ENCODE measurements at places on chromosomes 7 and 10. TPM values are rescaled to one million over a fixed set of nuclear protein-coding genes. Genes with fewer than 3 reads are reported as not detected.
A peak's percentile ranks its signal among the peaks of the same experiment; 100 is the strongest.

DNA sequence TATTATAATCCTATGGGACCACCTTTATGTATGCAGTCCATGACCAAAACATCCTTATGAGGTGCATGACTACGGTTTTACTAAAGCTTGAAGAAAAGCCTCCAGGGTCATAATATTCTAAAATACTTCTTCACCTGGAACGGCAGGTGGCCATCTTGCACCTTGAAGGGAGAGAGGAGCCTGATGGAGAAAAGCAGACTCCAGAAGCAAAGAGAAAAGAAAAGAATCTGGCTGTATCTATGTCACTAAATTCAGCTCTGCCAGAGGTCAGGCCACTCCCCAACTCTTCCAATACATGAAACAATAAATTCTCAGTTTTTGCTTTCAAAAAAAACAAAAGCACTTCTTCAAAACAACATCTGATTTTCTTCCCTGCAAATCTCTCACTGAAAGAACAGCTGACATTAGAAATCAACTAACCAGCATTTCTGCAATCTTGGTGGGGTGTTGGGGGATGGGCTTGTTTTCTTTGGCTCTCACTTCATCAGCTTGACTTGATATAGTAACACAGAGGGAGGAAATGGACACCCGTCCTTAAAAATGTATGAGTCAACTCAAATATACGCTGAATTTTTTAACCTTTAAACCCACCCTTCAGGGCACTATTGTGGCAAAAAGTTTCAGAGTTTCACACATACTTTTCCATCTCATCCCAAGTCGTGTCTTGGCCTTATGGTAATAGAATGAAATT, 21.7 kb downstream of the HIBADH start:
- H3K27ac ChIP-seq, result peak overlapping the region; percentile 84
- DNase-seq, result peak; percentile 93
- H3K36me3 ChIP-seq, result no peaks in the 10 kb centered on the region
- H3K4me3 ChIP-seq, result peak overlapping the region; percentile 50
- no peaks in the 10 kb centered on the region for H3K27me3 ChIP-seq
- H3K4me1 ChIP-seq, result peaks cover 33% of the 10 kb centered on the region

- H3K36me3 ChIP-seq, result no peaks in the 10 kb centered on the region
- no peak overlapping the region for H3K27ac ChIP-seq
- H3K27me3 ChIP-seq, result no peaks in the 10 kb centered on the region
- no peak overlapping the region for H3K4me3 ChIP-seq
- no peaks in the 10 kb centered on the region for H3K4me1 ChIP-seq
- DNase-seq, result no peak
Observed at GRCh38 chr10:120480848-120481247, 23.8 kb downstream of the PLPP4 start.

Gene LBX1
- total RNA-seq, result not detected

Gene PHYH
- 13.2 TPM for total RNA-seq

GRCh38 chr10:77661674-77662073, 24.1 kb upstream of the KCNMA1 start:
- no peak overlapping the region for H3K4me3 ChIP-seq
- H3K27ac ChIP-seq, result no peak overlapping the region
- DNase-seq, result no peak
- H3K4me1 ChIP-seq, result no peaks in the 10 kb centered on the region
- no peaks in the 10 kb centered on the region for H3K36me3 ChIP-seq
- H3K27me3 ChIP-seq, result peaks cover 19% of the 10 kb centered on the region

DNA sequence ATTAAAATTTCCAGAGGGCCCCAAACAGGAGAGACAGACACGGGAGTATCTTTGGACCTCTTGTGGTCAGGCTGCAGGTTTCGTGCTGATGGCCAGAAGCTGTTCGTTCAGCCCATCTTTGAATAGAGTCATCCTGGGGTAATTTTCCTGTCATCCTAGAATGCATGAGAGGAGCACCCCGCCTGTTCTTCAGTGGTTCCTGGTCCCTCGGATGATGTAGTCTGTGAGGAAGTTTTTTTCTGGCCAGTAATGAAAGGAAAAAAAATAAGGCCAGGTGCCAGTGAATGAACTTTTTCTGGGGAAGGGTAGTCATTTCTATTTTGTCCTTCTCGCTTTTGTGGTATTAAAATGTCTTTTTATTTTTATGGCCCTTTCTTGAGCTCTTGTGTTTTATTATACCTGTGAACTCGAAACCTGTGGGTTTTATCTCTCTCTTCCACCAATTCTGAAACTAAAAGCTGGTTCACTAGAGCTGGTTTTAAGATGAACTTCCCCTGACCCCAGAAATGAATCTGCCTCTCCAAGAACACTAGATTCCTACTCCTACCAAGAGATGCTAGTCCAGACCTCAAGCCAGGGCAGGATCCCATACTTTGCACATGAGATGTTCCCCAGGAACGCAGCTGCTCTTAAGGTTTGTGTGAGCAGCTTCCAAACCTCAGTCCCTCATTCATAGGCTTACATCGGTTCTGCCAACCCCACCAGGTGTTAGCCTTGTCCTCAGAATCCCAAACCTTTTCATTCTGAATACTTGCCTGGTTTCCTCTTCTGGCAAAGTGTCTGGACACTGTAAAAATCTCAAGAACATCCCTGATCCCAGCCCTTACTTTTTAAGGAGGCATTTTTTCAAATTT, 15.4 kb upstream of the MEST start:
- DNase-seq, result no peak
- no peak overlapping the region for H3K27ac ChIP-seq
- no peaks in the 10 kb centered on the region for H3K36me3 ChIP-seq
- H3K27me3 ChIP-seq, result no peaks in the 10 kb centered on the region
- no peaks in the 10 kb centered on the region for H3K4me1 ChIP-seq
- no peak overlapping the region for H3K4me3 ChIP-seq

GRCh38 chr10:6128087-6128486, 39.3 kb downstream of the RBM17 start:
- no peaks in the 10 kb centered on the region for H3K36me3 ChIP-seq
- DNase-seq, result no peak
- H3K27ac ChIP-seq, result no peak overlapping the region
- no peaks in the 10 kb centered on the region for H3K27me3 ChIP-seq
- H3K4me1 ChIP-seq, result no peaks in the 10 kb centered on the region

DNA sequence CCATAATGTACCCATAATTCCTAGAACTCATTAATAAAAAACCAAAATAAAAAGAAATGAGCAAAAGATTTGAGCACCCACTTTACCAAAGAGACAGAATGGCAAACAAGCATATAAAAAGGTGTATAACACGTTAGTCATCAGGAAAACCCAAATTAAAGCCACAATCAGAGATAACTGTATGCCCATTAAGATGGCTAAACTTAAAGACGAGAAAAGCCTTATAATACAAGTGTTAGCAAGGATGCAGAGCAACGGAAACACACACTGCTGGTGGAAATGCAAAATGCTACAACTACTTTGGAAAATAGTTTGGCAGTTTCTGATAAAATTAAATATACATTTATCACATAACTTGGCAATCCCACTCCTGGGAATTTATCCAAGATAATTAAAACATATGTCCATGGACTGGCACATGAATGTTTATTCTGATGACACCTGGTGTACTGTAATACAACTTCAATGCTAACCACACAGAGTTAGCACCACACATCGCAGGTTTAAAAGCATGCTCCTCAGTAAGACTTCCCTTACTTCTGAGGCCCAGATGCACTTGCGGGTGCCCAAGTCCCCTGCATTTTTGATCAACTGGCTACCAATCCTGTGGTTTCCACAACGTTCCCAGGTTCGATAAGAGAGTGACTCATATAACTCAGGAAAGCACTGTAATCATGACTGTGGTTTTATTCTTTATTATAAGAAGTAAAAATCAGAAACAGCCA, 158.6 kb downstream of the SNX13 start:
- H3K4me1 ChIP-seq, result peaks cover 19% of the 10 kb centered on the region
- no peak overlapping the region for H3K4me3 ChIP-seq
- no peaks in the 10 kb centered on the region for H3K27me3 ChIP-seq
- H3K36me3 ChIP-seq, result no peaks in the 10 kb centered on the region
- H3K27ac ChIP-seq, result peak overlapping the region; percentile 67
- peak; percentile 71 for DNase-seq

Gene ANKRD1
- 3.5 TPM for total RNA-seq

DNA sequence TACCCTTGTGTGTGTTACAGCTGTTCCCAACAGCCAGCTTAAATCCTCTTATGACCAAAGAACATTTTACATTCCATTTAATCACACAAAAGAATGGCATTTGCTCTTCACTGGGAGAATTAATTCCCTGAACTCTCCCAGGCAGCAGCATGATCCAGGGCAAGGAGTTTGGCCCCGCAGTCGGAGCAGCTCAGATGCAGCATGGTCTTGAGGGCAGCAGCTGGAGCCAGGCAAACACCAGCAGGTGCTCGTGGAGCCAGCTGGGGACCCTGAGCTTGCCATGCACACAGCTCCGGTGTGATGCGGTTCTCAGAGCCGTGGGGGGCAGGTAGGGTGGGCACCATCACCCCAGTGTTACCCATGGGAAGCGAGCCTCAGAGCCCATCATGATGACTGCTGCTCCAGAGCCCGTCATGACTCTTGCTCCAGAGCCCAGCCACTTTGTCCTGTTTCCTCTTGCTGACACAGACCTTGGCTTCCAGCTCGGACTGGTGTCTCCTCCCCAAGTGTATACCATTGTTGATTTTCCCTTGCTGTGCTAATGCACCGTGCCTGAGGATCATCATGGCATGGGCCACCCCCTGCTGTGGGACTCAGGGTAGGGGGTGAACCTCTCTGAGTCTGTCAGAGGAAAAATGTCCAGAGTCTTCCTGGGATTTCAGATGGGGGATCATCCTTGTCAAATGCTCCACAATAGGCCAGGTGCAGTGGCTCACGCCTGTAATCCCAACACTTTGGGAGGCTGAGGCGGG, 75.8 kb downstream of the ZRANB1 start:
- H3K4me3 ChIP-seq, result no peak overlapping the region
- H3K27ac ChIP-seq, result no peak overlapping the region
- no peak for DNase-seq
- H3K36me3 ChIP-seq, result no peaks in the 10 kb centered on the region
- no peaks in the 10 kb centered on the region for H3K27me3 ChIP-seq

Measured in PC-3 (cell line).